OCI-LY7 (cell line): ENCODE measurements at places on chromosomes 1 and 21. TPM values are rescaled to one million over a fixed set of nuclear protein-coding genes. Genes with fewer than 3 reads are reported as not detected.

Gene VPS13D
- 39.2 and 45.3 TPM in 2 replicates for total RNA-seq

Gene HMCN1
- 0.02 and 0.07 TPM in 2 replicates for total RNA-seq

Gene EPHX1
- total RNA-seq, result 0.89 and 1.3 TPM in 2 replicates

DNA sequence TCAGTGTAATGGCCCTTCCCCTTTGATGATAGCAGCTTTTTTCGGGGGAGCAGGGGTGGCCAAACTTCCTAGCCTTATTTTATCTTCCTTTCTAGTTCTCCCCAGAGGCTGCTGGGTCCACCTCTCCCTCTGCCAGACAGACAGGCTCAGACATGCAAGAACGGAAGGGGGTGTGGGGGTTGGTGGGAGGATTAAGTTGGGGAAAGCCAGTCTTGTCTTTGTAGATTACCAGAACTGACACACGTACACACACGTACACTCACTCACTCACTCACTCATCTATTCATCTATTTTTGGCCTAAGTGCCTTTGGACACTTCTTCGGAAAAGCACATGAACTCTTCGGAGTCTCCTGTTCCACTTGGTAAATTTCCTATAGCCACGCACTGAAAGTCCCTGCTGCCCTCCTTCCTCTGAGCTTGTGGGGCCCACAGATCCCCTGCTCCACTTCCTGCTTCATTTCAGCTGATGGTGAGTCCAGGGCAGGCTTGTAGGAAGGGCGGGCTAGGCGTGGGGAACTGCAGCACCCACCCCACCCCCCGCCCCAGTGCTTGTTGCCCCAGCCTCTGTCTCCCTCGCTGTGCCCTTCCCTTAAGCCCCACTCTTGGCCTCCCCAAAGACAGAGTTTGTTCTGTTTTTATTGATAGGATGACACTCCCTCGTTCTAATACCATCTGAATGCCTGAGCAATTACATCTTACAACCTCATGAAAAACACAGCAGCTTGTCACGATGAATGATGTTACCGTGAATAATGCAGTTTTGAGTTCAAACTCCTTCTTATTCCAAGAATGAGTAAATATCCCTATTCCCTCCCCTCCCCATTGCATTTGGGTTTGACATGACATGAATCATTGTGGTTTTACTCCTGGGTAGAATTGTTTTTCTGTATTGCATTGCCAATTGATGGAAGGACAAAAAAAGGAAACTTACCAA, 60.7 kb upstream of the ATP5PO start:
- DNase-seq, result peak; percentile 65

DNA sequence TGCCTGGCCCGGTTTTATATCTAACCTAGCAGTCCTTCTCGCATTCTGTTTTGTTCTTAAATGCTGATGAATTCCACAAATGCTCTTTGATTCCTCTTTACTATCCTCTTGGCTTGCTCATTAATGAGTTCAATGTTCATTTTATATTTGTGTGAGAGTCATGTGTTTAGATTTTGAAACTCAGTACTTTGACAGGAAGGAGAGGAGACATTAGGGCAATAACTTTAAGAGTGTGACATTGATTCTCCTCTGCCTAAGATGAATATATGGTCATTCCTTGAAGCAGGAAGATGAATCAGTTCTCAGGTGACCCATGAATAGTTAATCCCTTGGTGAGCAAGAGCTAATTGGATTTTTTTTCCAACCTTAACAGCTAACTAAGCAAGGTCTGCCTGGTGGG, 84.1 kb downstream of the MRPS6 start:
- DNase-seq, result no peak

GRCh38 chr1:232634096-232634495, 4.2 kb upstream of the SIPA1L2 start:
- peak; percentile 64 for DNase-seq

- no peak for DNase-seq
Observed at GRCh38 chr1:39866767-39867166, 16.5 kb downstream of the TRIT1 start.
